Fibroblast of the conjunctiva (primary cell): ENCODE measurements at places on chromosomes 5 and 9.
A peak's percentile ranks its signal among the peaks of the same experiment; 100 is the strongest.

GRCh38 chr5:118818604-118819003 lies 169.7 kb downstream of the DTWD2 start:
- DNase-seq, result no peak

- DNase-seq, result no peak
Observed at GRCh38 chr9:19188771-19189170, 41.7 kb upstream of the DENND4C start.

GRCh38 chr9:109110329-109111021 lies 9.3 kb downstream of the TMEM245 start:
- DNase-seq, result peak; percentile 56

GRCh38 chr9:103183701-103184171 lies 188.6 kb downstream of the CYLC2 start:
- no peak for DNase-seq

DNA sequence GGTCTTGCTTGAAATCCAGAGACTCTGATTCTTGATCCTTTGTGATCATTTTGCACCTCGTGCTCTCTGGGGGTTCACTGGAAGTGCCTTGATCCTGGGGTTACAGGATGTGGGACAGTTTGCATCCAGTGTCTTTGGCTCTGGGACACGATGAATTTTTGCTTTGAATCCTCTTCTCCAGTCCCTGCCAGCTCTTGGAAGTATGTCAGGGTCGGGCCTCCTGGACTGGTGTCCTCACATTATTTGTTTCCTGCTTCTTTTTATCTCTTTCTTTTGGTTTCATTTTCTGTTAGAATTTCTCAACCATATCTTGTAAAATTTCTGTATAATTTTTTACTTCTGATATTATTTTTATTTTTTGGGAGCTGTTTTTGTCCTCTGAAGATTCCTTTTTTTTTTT lies 34.2 kb downstream of the SECISBP2 start:
- DNase-seq, result no peak

- DNase-seq, result peak; percentile 87
Observed at GRCh38 chr5:14450018-14450524, 131.5 kb upstream of the OTULINL start.

DNA sequence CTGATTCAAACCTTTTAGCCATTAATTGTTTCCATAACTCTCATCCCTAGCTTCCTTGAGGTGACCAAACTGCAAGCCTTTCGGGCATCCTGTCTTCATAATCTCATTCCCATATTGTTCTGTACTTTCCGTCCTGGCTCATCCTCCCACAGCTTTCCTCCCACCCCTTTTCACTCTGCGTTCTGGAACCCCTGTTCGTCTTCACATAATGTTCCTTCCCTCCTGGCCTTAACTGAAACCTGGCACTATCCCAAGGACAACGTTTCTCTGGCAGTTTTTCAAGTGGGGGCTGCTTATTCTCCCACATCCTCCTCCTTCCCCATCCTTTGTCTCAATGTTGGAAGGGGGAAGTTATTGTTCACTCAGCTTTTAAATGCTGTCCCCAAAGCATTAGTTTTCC lies 1.5 kb downstream of the ZNF189 start:
- DNase-seq, result no peak

DNA sequence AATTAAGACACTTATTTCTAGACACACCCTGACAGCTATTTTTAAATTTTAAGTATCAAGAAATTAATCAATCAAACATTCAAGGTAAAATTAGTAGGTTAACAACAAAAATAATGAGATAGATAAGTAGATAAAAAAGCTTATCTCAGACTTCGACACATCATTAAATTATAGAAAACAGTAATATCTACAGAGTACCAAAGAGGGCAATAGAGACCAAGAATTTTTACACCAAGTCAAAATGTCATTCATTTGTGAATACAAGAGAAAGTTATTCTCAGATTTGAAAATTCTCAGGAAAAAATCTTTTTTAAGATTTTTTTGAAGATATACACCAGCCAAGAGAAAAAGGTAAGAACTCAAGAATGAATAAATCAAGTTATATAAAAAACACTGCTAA lies 445.6 kb downstream of the ACTL7B start:
- DNase-seq, result no peak

DNA sequence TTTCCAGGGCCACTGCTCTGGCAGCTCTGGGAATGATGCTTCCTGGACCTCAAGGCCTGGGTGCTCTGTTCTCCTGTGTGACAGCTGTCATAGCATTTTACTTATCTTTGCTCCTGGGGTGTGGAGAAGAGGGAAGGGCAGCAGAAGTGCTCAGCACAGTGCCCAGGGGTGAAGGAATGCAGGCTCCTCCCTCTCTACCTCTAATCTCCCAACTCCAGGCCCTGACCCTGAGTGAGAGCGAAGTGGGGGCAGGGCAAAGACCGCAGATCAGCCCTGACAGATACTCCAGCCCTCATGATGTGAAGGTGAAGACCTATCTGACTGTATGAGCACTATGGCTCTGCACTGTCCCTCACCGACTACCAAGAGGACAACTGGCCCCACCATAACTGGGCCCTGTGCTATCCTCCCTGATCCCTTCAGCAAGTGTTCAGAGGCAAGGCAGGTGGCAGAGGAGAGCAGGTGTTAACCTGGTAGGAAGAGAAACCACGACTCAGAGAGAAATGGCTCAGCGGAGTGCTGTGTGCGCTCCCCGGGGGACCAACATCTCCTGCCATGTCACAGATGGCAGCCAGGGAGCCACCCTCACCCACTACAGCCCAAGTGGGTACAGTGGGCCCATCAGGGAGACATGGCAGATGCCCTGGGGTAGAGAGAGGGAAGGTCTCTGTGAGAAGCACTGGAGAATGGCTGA lies 16.8 kb downstream of the ACSL6 start:
- no peak for DNase-seq

DNA sequence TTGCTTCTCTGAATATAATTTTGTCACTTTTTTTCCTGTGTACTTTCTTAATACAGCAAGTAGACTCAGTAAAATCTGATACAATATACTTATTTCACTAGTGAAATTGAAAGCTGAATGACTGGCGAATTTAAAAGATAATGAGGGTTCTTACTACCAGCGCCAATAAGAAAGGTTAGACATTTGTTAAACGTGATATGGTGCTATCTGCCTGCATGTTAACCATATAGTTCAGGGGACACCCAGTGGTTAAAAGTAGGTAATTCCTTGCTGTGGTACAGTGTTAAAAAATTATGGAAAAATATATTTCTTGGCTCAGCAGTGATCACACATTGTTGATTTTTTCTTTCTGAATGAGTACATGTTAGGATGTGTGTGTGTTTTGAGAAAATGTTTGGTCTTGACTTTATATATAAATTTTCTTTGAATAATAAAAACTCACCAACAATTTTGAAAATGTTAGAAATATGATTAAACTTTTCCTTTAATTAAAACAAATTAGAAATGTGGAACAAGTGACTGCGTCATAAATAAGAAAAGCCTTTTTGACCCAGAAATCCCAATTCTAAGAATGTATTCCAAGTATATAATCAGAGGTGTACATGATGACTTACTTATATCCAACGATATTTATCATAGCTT lies 25.8 kb downstream of the CAST start:
- DNase-seq, result peak; percentile 49

- DNase-seq, result no peak
Observed at GRCh38 chr5:168798065-168799023, 219.2 kb upstream of the PANK3 start.

DNA sequence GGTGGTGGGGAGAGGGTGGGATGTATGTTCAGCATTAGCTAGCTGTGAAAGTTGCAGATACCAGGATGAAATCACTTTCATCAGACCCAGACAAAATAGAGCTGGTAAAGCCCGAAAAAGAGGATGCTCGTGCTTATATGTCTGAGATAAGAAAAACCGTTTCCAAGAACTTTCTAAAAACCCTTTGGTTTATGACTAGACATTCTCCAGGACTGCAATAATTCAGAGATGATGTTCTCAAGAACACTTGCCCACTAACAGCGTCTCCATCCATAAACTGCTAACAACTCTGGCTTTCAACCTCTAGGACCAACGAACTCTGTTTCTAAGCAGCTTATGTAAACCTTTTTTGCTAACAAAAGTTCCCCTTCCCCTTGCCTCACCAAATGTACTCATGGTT lies 8.4 kb upstream of the AMACR start:
- DNase-seq, result no peak

DNA sequence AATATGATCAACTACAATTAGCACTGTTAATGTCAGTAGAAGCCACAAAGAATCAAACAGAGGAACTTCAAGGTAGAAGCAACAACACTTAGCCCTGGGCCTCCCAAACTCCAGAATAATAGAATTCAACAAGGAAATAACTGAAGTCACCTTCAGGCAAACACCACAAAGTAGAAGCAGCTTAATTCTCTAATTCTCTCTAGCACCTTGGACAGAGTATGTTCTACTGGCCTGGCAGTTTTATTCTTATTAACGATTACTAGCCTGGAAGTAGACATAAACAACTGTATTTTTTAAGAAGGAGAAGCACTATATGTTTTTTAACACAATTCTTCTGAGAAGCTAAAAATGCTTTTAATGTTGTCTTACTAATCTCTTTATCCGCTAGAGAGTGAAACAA lies 911.9 kb downstream of the DTWD2 start:
- DNase-seq, result no peak

- no peak for DNase-seq
Observed at GRCh38 chr5:6593148-6594016, 39.5 kb downstream of the NSUN2 start.

DNA sequence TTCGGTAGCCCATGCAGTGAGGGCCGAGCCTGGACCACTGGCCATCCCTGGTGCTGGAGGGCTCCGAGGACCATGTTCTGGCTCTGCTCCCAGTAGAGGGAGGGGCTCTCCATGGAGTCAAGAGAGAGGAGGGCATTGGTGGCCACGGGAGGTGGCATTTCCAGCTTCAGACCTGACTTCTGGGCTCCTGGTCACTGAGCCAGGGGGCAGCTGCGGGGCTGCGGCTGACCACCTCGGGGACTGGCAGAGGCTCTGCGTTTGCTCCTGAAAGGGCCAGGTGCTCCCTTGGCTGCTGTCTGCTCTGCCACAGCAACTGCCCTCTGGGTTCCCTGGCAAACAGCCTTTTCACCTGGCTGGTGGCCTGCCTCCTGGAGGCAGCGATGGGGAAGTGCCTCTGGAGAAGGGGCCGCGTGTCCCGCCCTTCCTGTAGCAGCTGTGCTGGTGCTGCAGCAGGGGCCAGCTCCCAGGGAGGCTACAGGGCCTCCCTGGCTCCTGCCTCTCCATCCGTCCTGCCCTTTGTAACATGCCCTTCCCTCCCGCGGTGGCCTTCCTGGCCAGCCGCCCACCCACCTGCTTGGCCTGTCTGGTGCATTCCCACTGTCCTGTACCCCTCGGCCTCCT lies 144.6 kb downstream of the CACNA1B start:
- no peak for DNase-seq

- peak; percentile 62 for DNase-seq
Observed at GRCh38 chr5:172111852-172112225, 76.2 kb downstream of the STK10 start.

DNA sequence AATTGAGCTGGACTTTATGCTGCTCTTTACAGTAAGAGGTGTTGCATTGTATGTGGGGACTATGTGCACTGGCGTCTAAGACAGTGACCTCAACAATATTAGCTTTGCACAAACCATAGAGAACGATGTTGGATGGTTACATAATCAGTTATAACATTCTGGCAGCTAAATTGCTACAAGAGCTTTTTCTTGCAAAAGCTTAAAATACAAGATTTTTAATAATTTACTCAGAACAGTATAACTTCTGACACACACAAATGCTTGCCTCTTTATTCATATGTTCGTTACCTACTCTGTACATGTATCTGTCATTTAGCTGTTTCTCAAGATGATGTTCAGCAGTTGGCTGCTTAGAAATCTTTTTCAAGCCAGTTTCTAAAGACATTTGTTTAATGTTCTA lies 11.6 kb downstream of the C5orf24 start:
- no peak for DNase-seq
